ENCODE measurements at places on chromosomes 4 and X.

DNA sequence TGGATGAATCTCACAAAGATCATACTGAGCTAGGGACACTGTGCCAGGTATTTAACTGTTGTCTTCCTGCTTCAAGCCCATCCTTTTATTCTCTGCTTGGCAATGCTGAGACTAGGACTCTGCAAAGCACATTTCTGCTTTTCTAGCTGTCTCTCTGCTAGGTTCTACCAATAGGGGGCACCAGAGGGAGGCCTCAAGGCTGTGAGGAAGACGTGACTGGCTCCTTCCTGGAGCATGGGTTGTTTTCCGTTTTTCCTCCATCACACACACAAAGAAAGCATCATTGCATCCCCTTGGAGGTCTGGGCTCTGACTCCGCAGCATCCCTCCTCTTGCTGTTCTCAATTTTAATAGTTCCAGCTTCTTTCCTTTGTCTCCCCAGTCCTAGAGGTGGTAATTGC lies 10.9 kb upstream of the DCTD start:
- DNase-seq = no peak

GRCh38 chrX:118536204-118536603 lies 40.6 kb downstream of the DOCK11 start:
- DNase-seq = no peak

- DNase-seq = no peak
Observed at GRCh38 chr4:88609387-88609786, 17.1 kb downstream of the HERC3 start.

DNA sequence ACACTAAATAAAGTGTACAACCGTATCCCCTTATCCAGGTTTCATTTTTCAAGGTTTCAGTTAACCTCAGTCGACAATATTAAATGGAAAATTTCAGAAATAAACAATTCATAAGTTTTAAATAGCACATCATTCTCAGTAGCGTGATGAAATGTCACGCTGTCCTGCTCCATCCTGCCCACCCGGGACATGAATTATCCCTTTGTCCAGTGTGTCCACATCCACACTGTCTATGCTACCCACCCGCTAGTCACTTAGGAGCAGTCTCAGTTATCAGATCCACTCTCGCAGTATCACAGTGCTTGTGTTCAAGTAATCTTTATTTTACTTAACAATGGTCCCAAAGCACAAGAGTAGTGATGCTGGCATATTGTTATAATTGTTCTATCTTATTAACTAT lies 54.7 kb downstream of the FRYL start:
- no peak for DNase-seq

DNA sequence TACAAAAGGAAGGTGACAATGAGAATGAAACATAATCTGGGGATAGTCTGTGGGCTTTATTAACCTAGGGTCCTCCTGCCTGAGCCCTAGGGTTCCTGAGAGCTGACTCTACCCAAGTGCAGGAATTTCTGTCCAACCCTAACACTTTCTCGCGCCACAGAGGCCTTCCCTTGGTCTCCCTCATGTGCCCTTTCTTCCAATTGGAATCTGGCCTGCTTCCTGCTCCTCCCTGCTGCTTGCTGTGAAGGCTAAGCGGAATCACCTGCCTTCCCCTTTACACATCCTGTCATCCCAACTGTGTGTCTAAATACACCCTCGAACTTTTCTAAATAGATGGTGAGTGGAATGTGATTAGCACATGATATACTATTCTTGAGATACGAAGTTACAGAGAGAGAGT lies 5.9 kb downstream of the MAGEA11 start:
- no peak for DNase-seq

GRCh38 chrX:79412166-79412565 lies 45.0 kb upstream of the ITM2A start:
- DNase-seq = no peak

- no peak for DNase-seq
Observed at GRCh38 chrX:12956704-12957534, 18.0 kb upstream of the TMSB4X start.

GRCh38 chr4:58658701-58659100 lies 1548.5 kb upstream of the IGFBP7 start:
- DNase-seq = no peak

DNA sequence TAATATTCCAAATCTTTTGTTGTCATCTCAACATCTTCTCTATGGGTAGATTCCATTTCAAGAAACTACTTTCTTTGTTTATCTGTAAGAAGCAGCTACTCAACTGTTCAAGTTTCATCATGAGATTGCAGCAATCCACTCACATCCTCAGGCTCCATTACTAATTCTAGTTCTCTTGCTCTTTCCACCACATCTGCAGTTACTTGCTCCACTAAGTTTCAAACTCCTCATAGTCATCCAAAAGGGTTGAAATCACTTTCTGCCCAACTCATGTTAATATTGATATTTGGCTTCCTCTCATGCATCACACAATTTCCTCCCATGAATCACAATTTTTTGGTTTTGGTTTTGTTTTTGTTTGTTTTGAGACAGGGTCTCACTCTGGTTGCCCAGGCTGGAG lies 35.7 kb downstream of the ADH5 start:
- DNase-seq = no peak

DNA sequence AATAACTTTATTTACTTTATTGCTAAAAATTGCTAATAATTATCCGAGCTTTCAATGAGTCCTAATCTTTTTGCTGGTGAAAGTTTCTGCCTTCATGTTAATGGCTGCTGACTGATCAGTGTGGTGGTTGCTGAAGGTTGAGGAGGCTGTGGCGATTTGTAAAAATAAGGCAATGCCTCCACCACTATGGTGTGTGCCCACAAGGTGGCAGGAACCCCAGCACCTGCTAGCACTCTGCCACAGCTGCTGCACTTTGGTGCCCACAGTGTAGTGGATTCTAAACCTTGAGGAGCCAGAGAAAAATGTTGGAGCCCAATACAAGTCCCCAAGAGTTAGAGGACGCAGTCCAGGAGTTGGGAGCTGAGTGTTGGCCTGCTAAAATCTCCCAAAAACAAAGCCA lies 1237.1 kb downstream of the PCDH19 start:
- DNase-seq = no peak

DNA sequence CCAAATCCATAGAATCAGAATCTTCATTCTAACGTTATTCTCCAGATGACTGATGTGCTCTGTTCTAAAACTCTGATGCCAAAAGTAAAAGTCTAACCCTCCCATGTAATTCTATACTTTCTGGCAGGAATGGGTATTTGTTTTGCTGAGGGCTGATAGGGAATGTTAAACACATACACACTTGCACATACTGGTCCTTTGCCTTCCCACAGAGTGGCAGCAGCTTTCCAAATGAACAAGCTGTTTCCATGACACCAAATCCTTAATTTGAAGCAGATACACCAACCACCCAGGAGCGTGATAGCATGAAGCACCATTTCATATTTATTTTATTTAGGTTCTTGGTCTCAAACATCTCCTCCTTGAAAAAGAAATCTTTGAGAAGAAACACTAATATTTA lies 155.5 kb upstream of the PRDX4 start:
- no peak for DNase-seq

- DNase-seq = no peak
Observed at GRCh38 chr4:54433686-54434085, 204.6 kb downstream of the PDGFRA start.

DNA sequence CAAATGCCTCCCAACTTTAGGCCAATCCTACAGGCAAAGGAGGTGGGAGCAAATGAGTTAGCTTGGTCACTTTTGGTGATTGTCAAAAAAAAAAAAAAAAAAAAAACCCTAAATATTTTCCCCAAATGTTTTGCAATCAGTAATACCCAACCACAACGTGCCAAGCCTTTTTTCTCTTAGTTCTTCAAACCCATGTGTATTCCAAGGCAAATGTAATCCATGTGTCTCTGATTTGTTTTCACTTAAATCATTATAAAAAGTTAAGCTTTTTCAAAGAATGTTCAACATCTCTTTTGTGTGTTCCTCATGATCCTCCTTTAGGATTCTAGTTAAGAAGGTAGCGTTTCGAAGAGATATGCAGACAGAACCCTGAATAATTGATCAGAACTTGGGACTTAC lies 328.4 kb downstream of the PAPSS1 start:
- no peak for DNase-seq

DNA sequence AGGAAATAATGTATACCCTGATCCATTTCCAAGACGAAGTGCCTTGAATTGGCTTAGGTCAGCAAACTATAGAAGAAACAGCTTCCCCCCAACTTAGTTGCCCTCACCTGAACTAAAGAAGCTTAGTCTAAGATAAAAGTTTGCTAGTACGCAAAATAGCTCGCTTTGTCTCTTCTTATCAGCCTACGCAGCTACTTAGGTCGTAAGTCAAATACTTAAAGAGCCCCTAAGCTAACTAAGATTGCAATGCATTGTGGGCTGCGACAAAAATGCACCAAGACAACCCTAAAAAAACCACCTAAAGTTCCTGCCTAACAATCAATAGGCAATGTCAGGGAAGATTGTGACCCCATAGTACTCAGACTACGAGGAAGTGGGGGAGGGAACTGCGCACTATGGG lies 12.8 kb downstream of the CLNK start:
- no peak for DNase-seq

DNA sequence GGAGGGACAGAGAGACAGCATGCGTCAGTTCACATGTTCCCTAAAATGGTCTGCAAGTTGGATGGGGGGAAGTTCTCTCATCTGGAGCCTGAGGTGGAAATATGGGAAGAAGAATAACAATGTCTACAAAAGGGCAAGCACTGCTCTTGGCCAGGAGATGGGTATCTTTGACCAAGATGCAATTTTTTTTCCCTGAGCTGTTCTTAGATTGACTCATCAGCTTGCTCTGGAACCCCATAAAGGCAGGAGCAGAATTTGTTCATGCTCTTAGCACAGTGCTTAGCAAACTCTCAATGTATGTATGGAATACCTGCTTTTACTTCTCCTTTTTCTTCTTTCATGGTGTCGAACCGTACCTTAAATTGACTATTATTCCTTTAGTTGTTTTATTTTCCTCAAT lies 90.5 kb upstream of the ZNF827 start:
- no peak for DNase-seq

GRCh38 chrX:153637121-153638040 lies 9.6 kb upstream of the DUSP9 start:
- DNase-seq = no peak

DNA sequence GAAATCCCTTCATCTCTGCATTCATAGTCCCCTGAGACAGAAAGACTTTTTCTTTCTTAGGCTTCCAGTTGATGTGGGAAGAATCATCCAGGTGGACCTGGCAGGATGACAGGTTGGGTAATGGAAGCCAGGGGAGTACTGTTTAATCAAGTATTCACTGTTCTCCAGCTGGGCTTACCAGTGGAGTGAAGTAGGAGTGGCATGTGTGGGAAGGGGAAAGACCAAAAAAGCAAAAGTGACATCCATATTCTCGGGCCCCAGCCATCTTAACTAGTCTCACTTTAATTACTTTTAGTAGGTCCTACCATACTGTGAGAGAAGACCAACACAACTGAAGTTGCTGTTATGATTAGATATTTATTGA lies 18.5 kb downstream of the VSIG4 start:
- no peak for DNase-seq

GRCh38 chrX:459611-460010 lies 72.9 kb upstream of the PPP2R3B start:
- no peak for DNase-seq

DNA sequence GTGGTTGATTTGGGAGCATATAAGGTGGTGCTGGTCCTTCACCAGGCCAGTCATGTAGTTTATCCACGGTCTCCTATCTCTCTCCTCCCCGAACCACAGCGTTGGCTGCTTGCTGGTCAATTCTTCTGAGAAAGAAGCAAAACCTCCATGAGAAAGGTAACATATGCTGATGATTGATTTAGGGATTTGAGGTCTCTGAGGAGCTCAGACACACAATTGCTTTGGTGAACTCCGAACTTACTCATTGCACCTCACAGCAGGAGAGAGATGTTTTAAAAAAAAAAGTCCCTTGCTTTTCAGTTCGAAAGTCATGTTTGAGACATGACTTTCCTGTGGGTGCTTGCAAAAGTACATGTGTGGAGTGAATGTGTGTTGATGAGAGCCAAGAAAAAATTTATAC lies 100.2 kb downstream of the TSPAN7 start:
- no peak for DNase-seq

- DNase-seq = peak; percentile 23
Observed at GRCh38 chrX:109886122-109886761, 116.7 kb upstream of the TMEM164 start.

DNA sequence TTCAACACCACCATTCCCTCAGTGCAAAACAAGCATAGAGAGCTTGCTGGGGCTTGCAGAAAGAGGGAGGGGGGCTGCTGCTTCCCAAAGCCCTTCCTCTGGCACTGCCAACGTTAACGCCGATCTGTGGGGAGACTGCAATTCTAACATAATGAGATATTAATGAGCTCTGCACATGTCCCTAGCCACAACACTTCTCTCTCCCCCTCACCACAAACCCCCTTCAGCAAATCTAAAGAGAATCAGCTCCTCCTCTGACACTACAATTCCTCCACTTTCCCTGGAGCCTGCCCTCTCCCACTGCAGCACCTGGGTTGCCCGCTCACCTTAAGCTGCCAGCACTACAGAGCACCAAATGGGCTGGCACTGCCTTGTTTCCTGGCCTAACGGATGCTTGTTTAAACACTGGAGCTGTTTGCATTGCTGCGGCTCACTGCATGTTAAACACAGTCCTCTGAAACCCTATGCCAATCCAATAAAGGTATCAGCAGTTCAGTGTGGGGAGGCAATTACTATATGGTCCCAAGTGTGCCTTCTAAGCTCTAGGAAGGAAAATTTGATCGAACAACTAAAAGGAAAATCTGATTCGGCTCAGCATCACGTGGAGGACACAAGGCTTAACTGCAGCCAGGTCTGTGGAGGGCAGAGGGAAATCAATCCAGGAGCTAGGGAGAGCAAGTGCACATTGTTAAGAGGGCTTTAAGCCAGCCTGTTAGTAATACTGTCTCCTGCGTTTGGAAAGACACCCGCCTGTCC lies 232.4 kb downstream of the MAML3 start:
- DNase-seq = no peak

GRCh38 chrX:1242891-1243402 lies 25.7 kb upstream of the CSF2RA start:
- no peak for DNase-seq

- no peak for DNase-seq
Observed at GRCh38 chrX:71550578-71550977, 17.7 kb downstream of the OGT start.

GRCh38 chr4:153834901-153835300 lies 46.0 kb upstream of the SFRP2 start:
- DNase-seq = no peak

DNA sequence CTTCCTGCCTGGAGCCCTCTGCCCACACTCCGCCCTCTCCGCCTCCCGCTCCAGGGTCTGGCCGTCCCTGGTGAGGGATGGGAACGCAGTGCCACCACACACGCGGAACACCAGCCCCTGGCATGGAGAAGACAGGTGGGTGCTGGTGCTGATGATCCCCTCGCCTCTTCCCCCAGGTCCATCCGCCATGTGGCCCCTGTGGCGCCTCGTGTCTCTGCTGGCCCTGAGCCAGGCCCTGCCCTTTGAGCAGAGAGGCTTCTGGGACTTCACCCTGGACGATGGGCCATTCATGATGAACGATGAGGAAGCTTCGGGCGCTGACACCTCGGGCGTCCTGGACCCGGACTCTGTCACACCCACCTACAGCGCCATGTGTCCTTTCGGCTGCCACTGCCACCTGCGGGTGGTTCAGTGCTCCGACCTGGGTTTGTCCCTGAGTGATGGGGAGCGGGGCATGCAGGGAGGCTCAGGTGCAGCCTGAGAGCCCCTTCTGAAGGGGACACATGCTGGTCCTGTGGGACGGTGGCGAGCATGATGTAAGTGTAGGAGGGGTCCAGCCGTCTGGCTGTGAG lies 9.8 kb downstream of the BGN start:
- DNase-seq = no peak

Data from GM19239 (cell line).